ENCODE measurements at places on chromosomes 13 and 19.

DNA sequence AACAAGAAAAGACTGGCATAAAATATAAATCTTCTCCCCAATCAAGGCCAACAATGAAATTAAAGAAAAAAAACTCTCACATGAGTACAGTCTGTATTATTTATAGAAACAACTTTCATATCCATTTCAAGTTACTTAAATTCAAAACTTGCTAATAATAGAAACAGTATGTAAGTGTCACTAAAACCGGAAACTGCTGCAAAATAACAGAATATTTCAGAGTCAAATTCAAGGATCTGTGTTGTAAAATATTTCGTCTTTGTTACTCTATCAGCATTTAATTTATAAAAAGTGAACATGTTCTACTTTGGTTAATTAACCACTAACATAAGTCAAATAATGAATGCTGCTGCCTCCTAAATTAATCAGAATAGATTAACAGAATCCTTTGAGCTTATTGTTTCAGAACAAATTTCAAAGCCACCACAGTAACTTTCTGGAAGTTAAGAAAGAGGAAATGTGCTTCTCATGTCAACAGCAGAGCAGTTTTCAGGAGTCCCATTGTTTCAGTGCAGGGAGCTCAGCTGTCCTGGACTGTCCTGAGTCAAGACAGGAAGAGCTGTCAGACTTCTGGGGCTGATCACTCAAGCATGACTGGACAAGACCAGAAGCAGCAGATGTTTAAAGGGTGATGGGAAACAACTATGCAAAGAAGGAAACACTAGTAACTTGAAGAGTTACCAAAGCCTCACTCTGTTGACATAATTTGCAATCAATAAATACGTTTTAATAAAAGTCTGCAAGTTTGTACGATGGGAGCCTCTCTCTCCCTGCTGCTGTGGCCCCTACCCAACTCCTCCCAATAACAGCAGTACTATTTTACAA lies 76.9 kb downstream of the FOXO1 start:
- no peak for DNase-seq

- no peak for DNase-seq
Observed at GRCh38 chr13:37065890-37066526, 6.5 kb upstream of the SUPT20H start.

DNA sequence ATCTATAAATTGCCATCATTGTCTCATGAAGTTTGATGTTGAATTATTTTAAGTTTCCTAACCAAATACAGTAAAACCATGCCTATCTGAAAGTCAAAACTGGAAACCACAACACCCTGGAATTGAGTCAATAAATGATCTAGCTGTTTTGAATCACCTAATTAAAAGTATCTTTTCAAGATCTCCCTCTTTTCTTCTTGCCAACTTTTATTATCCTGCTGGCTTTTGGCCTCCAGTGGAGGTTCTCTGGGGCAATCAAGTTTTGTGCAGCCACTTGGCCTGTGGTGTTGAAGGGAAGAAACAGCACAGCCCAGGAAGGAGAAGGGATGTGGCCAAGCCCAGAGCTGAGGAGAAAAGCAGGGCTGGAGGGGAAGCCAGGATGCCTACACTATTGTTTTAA lies 255.4 kb downstream of the COG6 start:
- DNase-seq, result no peak

DNA sequence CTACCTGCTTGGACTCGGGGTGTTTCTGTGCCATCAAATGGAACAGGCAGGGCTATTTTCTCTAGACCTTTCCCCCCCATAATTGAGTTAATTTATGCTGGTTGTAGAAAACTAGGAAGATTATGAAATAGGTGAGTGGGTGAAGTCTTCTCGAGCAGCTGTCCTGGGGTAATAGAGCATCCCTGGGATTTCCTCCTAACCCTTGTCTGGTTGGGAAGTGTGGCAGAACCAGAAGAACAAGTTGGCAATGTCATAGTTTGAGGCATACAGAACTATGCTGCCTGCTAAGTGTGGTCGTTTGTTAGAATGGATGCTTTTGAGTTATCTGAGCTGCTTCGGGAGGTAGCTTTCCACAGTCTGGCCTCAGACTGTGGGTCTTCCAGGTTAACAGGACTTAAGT lies 3.7 kb downstream of the GATAD2A start:
- DNase-seq, result no peak

- DNase-seq, result no peak
Observed at GRCh38 chr19:19458110-19458816, 52.8 kb downstream of the GATAD2A start.

GRCh38 chr19:47713046-47714021 lies at the start of gene EHD2:
TSS of gene EHD2 (plus strand) at chr19:47713422. CDS start at chr19:47716613, 3,191 bp downstream.
- peak; percentile 65 for DNase-seq

- no peak for DNase-seq
Observed at GRCh38 chr13:46062185-46062584, 9.6 kb upstream of the ZC3H13 start.

DNA sequence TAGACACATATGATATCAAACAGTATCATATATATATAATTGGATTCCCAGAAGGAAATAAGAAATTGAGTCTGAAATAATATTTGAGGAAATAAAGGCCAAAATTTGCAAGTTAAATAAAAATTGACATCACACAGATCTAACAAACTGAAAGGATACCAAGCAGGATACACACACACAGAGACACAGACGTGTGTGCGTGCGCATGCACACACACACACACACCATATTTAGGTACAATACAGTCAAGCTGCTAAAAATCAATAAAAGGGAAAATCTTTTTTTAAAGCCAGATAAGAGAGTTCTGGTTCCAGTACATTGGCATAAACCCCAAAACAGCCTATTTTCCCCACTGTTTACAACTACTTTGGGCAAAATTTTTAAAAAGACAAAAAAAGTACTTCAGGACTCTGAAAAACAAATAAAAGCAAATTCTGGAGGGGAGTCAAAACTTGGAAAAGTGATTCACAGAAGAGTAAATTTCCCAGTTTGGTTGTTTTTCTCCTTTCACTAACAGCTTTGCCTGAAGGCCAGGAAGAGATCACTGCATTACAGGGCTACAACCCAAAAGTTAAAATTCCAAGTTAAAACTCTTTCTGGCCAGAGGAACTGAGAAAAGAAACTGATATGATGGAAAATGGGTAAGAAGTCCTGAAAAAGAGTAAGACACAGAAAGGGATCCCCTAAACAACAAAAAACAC lies 16.2 kb downstream of the MYCBP2 start:
- DNase-seq, result no peak

DNA sequence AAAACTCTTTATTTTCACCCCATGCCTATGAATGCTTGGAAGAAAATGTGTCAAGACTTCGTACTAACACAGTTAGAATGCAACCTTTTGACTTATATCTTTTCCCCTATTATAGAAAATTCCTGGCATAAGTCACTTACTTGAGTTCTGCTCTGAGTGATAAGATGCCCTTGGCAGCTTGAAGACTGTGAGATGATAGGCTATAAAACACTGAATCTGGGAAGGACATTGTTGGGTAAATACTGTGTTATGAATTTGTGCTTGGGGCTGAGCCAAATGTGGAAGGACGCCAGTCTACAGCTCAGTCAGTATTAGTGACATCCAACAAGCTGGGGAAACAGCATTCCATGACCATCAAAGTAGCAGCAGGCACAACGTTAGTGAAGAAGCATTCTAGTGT lies 368.0 kb upstream of the SGCG start:
- no peak for DNase-seq

- DNase-seq, result no peak
Observed at GRCh38 chr19:51712461-51713081, 11.2 kb downstream of the HAS1 start.

- DNase-seq, result peak; percentile 73
Observed at GRCh38 chr19:34254698-34255432, 511 bp downstream of the GARRE1 start.

DNA sequence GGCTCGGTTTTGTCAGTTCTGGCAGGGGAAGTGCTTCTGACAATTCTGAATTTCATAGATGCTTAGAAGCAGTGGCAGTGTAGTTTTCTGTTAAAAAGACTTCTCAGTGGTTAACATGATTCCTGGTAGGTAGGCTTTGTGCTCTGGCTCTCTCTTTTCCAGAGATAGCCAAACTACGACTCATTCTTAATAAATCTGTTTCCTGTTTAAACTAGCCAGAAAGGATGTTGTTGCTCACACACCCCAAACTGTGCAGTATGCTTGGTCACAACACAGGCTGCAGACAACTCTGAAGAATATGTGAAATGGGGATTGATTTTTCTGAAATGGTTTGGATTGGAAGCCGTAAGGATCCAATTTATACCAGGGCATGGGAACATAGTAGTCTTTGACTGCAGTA lies 711.5 kb downstream of the PCDH17 start:
- no peak for DNase-seq

- DNase-seq, result peak; percentile 69
Observed at GRCh38 chr19:53898636-53899341, 10.3 kb upstream of the CACNG7 start.

DNA sequence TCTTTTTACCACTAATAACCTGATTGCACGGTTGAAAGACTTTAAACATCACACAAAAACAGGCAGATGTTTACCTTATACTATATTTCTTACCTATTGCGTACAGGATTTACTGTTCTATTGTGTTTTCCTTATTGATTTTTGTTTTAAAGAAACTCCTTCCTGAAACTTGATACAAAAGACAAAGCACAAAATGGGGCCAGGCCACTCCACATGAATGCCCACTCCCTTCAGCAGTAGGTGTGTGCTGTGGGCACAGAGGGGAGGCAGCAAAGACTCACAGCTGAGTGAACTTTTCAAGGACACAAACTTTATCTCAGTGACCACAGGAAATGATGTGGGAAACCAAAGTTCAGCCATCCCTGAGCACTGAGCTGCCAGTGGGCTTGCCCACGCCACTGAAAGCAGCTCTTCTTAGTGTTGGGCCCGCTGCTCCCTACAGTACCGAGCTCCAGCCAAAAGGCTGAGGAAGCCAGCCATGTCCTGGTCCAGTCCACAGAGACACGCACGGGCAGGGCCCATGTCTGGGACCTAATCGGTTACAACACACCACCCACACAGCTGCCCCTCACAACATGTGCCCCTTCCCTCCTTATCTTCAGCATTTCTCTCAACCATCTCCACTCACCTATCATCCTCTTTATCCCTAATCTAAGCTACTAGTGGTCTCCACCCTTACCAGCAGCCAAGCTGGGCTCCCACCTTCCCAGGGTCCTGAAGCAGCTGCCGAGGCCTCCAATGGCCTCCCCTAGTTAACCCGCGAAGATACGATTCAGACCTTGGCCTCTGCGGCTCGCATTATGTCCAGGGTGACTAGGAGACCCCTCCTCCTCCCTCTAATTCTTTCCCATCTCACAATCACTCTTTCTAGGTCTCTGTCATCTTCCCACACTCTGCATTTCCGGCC lies 39.5 kb downstream of the ATP7B start:
- DNase-seq, result no peak

GRCh38 chr19:18683958-18684641 lies 620 bp downstream of the CRTC1 start:
- DNase-seq, result no peak

DNA sequence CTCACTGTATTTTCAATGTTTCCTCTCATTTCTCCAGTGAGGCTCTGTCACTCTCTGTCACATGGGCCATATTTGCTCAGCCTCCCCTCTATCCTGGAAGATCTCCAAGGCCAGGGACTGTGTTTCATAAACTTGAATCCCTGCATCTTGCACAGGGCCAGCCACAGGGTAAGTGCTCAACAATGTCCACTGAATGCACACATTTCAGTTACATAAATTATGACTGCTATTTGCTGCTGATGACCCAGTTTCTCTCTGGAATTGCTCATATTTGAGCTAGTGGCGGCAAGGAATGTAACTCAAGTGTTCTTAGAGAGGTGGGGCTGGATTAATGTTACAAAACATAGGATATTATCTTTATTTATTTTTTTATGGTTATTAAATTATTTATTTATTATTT lies 6.1 kb downstream of the CLC start:
- no peak for DNase-seq

DNA sequence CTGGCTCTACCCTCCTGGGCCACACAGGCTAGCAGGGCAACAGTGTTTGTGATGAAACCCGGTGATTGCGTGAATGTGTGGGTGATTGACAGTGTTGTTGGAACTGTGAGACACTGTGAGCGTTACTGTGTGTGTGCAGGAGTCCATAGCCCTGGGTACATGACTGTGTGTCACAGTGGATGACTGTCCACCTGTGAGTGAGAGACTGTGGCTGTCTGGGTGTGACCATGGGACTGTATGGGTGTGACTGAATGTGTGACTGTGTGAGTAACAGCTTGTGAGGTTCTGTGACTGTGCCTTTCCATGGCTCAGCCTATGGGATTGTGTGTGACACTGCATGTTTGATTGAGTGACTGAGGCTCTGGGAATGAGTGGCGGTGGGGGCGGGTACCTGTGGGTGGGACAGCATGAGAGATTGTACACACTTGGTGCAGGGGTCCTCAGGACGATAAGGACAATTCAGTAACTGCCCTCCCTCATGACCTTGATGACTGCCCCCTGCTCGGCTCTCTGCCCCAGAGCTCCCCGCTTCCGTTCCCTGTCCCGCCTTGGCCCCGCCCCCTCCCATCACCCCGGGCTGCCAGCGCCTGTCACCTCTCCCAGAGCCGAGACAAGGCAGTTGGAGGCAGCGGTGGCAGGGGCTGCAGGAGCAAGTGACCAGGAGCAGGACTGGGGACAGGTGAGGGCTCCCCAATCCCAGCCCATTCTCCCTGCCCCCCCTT lies at the start of gene GIPR:
Gene GIPR, plus strand, starts transcription at position 602 of the 722 bp plus-strand sequence. CDS start 1,300 bp downstream, outside the sequence.
- peak; percentile 85 for DNase-seq

- DNase-seq, result no peak
Observed at GRCh38 chr13:93851236-93851635, 624.6 kb downstream of the GPC6 start.

DNA sequence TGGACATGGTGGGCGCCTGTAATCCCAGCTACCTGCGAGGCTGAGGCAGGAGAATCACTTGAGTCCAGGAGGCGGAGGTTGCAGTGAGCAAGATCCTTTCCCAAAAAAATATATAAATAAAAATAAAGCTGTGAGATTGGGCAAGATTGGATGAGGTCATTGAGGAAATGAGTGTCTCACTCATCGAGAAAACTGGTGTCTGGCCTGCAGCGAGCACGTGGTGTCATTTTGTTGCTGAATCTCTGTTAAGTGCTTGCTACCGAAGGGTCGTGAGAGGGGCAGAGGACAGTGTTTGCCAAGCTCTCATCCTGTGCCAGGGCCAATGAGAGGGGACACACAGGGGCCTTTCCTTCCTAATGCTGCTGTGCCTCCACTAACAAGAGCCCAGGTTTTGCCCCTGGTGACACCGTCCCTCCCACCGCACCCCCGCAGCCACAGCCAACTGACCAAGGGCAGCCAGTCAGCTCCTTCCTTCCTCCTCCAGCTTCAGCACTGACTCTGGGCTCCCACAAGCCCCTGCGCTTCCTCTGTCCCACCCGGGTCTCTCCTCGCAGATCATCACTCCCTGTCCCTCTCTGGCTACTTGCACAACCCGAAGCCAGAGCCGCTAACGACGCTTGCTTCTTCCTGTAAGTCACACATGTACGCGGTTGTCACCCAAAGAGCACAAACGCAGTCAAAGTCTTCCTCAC lies 3.2 kb downstream of the POLD1 start:
- DNase-seq, result no peak

DNA sequence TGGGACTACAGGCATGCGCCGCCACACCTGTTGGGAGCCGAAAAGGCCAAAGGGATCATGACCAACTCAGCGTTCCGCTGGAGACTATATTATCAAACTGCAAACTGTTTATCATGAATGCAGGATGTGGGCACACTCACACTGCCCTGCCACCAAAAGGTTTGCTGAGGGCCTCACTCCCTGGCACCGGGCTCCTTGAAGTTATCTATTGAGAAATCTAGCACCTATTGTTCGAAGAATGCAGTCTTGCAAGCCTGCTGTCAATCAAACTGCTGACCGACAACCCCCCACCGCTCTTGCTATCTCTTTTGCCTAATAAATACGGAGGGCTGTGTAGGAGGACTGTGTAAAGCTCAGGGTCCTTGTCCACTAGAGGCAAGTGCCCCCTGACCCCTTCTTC lies 5.2 kb upstream of the ZNF836 start:
- no peak for DNase-seq
